ENCODE measurements at places on chromosomes 3 and 15.

DNA sequence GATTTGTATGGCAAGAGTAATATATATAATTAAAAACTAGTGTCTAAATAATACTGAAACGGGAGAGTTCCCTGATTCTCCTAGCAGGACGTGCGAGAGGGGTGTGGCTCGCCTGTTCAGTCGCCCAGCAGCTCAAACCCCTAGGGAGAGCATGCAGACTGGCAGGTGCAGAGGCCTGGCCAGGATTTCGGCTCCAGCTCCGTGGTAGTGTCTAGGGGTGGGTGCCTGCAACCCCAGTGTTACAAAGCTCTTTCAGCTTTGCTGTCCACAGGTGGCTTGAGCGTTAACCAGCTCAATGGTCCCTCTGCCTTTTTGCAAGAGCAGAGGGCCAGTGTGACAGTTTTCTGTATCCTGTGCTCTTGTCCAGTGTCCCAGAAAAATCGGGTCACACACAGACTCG, 226.6 kb downstream of the ALCAM start:
- DNase-seq: no peak

GRCh38 chr3:149881879-149882278, 68.9 kb downstream of the RNF13 start:
- no peak for DNase-seq

DNA sequence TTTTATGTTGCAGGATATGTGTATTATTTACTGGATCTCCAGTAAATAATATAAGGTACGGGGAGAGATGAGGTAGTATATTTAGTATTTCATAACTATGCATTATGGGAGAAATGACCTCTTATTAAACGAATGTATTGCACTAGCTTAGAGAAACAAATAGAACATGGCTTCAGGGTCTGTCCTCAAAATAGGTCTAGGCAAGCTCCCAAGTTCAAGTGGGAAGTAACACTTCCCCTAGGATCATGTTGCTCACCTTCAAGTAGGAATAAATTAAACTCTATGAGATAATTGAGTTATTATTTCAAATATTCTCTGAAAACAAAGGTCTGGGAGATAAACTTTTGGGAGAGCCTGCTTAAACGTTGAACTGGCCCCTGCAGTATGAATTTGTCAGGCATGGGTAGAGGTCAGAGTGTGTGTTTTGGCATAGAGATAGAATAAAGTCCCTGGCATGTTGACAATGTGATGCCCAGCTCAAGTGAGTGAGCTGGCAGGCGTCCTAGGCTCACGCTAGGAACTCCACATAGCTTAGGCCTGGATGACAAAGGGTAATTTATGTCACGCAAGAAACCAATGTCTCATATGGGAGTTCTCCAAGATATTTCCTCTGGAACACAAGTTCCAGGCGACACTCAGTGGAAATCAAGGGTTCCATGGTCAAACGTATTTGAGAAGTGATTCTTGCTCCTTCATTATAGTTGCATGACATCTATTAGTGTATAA, 236.8 kb downstream of the CACNA2D3 start:
- no peak for DNase-seq

GRCh38 chr3:114706591-114707232, 412.9 kb downstream of the TIGIT start:
- DNase-seq: no peak

DNA sequence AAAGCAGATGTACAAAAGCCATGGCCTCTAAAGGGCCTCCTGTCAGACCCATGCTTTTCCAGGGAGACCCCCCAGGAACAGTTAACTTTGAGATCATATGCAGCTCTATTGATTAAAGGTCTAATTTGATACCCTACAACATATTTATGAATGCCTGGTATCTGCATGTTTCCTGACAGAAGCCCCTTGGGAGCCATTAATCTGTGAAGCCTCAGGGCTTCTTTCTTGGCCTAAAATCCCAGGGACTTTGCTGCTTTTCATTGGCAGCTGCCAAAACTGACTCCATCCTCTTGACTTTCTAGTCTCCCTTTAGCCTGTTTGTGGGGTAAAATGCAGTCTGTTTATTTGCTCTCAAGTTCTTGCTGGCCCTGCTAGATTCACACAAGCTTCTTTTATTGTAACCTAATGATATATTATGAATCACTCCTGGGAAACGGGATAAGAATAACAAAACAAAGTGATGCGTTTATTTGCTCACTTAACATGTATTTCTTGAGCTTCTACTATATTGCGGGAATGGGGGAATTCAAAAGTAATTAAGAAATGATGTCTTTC, 257.0 kb downstream of the LSAMP start:
- DNase-seq: no peak

Measured in stimulated activated CD8-positive, alpha-beta memory T cell treated with anti-CD3 and anti-CD28 coated beads, Interleukin-15, amount 100 ng/mL, for 1 hour (primary cell).